CD4-positive, alpha-beta T cell treated with Interferon alpha-2 for 1 hour (primary cell): ENCODE measurements at places on chromosomes 16 and 17.

DNA sequence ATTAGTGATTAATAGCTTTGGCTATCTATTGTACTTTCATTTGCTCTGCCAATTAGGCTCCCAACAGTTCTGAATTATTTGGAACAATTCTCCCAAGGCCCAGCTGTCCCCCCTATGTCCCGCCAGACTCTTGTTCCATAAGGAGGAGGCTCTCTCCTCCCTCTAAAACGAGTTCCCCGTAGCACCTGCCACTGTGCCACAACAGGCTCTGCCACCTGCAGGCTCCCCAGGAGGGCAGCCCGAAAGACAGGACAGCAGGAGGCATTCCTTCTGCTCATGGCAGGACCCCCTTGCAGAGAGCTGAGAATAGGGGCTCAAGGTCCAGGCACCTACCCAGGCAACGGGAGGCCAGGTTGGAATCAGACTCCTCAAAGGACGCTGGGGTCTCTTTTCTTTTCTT, 9.0 kb downstream of the PITPNM3 start:
- DNase-seq, result no peak

- no peak for DNase-seq
Observed at GRCh38 chr17:34511265-34511664, 68.1 kb upstream of the TMEM132E start.

DNA sequence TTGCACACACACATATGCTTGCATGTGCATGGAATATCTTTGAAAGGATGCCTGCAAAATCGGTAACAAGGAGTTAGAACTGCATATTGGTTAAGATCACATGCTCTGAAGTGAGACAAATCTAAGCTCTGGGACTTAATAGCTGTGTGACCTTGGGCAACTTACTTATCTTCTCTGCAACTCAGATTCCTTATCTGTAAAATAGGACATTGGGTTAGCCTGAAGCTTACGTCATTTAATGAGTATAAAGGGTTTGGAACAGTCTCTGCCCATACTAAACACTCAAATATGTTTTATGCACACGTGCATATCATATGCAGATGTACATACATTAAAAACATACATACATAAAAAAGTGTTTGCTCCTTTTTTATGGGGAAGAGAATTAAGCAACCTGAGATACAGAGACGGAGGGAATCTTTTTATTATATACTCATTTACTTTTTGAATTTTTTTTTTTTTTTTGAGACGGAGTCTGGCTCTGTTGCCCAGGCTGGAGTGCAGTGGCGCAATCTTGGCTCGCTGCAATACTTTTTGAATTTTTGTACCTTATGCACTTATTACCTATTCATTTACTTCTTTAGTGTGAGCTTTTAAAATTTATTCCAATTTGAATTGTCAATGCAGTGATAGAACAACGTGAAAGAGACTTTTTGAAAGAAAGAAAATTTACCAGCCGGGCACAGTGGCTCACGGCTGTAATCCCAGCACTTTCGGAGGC, 206.2 kb downstream of the CCDC182 start:
- DNase-seq, result no peak

DNA sequence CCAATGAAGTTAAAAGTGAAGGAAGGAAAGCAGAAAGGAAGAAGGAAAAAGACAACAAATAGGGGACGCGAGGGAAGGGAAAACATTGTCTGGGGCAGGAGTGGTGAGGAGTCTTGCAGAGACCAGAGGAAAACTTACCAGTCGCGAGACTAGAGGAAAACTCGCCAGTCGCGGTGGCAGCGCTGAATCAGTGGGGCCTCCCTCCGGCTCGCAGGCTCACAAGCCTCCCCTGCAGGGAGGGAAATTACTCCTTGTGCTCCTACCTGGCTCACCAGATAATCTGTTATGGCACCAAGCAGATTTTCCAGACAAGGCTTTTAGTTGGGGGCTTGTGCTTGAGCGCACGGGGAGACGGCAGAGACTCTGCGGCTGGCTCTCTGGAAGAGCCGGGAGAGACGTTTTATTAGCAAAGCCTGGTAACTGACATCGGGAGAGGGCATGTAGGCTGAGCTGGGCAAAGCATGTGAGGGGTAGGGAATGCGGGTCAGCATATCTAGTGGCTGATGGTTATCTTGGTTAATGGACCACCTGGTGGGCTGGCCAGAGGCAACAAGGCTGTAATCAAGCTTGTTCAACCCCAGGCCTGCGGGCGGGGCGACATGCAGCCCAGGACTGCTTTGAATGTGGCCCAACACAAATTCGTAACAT, 37.1 kb downstream of the LCMT1 start:
- no peak for DNase-seq
